Right hindlimb (tissue), 1 donor: ENCODE measurements at places on chromosomes 5 and 9.

DNA sequence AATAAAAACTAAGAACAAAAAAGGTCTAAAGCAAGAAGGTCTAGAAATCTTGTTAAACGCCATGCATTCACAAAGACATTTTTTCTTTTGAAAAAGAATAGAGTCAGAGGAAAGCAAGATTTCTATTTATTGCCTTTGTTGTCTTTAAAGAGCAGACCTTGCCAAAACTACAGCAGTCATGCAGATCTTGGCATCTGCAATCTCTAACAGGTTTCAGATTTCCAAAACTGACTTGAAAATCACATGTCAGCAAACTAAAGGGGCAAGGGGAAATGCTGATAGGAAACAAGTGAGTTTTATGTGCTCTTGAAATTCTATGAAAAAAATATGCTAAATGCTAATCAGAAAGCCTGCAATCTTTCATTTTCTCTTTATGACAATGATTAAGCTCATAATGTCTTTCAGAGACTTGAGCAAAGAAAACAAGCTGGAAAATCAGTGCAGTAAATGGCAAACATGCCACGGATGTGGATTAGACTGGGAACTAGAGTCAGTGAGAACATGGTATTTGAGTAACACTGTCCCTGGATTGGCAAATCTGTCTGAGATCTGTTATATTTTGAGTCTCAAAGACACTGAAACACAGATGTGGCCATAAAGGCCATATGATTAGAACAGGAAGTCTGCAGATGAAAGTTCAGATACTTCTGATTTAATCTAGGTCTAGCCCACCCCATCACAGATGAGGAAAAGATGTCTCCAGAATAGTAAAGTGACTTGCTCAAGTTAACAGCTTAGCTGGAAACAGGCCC, 361.4 kb upstream of the RPS23 start:
- no peak for DNase-seq

DNA sequence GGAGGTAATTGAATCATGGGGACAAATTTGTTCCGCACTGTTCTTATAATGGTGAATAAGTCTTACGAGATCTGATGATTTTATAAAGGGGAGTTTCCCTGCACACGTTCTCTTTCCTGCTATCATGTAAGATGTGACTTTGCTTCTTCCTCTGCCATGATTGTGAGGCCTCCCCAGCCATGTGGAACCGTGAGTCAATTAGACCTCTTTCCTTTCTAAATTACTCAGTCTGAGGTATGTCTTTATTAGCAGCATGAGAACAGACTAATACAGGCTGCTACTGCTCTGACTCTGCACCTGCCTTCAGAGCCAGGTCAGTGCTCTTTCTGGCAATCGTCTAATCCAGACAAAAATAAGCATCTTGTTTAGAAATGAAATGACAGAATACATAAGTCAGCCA, 479.2 kb upstream of the TUSC1 start:
- DNase-seq: no peak

DNA sequence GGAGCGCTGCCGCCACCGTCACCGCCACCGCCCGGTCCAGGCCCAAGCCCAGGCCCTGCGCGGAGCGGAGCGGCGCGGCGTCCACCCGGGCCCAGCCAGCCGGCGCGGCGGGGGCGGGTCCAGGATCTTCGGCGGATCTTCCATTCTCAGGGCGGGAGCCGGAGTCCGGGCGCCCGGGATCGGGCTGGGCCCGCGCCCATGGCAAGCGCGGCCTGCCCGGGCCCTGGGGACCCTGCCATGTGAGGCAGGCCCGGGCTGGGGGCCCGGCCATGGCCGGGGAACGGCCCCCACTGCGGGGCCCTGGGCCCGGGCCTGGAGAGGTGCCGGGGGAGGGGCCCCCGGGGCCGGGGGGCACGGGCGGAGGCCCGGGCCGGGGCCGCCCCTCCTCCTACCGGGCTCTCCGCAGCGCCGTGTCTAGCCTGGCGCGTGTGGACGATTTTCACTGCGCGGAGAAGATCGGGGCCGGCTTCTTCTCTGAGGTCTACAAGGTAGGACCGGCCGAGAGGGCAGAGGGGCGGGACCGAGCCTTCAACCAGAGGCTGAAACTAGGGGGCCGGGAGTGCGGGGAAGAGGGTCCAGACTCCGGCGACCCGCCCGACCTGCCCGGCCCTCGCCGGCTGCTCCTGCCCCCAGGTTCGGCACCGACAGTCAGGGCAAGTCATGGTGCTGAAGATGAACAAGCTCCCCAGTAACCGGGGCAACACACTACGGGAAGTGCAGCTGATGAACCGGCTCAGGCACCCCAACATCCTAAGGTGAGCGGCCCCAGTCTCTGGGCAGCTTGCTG, 482 bp downstream of the TESK1 start:
- peak; percentile 37 for DNase-seq

DNA sequence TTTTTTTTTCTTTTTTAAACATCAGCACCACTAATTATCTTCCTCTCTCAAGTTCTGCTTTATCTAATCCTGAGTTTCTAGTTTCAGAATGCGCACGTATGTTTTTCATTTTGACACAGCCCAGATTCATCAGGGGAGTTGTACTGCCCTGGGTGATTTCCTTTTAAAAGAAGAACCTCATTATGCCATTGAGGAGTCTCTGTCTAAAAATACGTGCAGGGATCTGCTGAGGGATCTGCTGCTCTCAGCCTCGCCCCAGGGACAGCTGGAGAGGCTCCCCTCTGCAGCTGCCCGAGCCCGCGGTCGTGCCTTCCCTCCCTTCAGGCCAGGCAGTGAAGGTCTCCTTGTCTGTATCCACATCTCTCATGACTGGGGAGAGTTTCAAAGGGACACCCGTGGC, 273.1 kb downstream of the ARHGEF28 start:
- DNase-seq: peak; percentile 41

GRCh38 chr5:158701007-158701391, 398.7 kb downstream of the EBF1 start:
- no peak for DNase-seq

DNA sequence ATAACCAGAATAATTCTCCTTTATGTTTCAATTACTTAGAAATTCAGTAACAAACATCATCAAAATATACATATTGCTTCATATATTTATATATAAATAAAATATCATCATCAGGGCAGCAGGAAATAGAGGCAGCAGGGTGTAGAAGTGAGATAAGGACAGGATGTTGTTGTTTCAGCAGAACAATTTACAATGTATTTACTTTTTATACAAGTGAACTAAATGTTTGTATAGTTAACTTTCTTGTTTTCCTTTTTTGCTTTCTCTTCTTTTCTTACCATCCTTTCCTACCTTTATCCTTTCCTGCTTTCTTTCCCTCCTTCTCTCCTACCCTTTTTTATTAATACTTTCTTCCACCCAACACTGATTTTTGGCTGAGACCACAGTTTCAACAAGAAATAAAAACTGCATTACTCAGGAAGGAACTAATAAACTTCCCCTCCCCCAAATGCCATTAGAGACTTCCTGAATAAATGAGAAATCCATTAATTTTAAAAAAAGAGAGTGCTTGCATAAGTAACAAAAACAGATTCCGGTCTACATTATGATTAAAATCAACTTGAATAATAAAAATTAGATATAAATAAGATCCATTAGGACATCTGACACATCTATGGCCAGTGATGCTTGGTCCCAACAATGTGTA, 159.8 kb upstream of the ACOT12 start:
- no peak for DNase-seq

DNA sequence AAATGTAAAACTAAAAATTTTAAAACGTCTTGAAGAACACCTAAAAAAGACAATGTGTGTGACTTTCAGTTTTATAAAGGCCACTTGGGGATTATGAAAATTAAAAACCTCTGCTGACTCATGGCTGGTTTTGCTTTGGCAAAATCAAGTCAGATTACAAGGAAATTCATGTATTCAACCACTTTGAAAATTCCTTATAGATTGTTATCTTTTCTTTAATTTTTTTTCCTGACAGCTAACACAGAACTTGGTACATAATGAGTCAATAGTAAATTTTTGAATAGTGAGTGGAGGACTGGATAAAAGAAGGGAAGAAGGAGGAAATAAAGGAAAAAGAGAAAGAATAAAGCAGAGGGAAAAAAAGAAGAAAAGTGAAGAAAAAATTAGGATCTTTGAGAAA, 1774.7 kb upstream of the ACO1 start:
- DNase-seq: no peak

DNA sequence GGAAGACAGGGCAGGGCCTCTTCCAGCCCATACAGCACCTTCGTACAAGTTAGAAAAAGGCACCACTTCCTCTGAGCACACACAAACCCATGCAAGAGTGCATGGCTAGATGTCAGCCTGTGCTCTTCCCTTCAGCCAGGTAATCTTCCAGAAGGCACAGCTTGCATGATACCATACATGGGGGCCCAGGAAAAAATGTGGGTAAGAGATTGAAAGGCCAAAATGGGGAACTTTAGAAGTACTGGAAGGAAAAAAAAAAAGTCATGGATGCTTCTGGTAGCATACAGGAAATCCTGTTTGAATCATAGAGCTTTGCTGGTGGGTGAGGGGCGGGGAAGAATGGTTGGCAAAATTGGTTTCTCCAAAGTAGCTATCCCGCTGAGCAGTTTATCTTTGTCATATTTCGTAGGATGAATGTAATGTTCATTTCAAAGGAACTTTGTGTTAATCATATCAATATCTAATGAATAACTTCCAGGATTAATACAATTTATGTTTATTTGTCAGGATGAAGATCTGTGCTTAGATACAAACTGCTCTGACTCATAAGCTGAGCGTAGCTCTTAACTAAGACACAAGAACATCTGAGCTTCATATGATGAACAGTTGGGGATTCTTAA, 78.2 kb upstream of the MAP3K1 start:
- DNase-seq: no peak

- no peak for DNase-seq
These were observed 387.4 kb downstream of the MAN2A1 start for GRCh38 chr5:110077147-110077546.

- no peak for DNase-seq
These were observed 13.9 kb downstream of the TNFSF8 start for GRCh38 chr9:114916481-114916880.

DNA sequence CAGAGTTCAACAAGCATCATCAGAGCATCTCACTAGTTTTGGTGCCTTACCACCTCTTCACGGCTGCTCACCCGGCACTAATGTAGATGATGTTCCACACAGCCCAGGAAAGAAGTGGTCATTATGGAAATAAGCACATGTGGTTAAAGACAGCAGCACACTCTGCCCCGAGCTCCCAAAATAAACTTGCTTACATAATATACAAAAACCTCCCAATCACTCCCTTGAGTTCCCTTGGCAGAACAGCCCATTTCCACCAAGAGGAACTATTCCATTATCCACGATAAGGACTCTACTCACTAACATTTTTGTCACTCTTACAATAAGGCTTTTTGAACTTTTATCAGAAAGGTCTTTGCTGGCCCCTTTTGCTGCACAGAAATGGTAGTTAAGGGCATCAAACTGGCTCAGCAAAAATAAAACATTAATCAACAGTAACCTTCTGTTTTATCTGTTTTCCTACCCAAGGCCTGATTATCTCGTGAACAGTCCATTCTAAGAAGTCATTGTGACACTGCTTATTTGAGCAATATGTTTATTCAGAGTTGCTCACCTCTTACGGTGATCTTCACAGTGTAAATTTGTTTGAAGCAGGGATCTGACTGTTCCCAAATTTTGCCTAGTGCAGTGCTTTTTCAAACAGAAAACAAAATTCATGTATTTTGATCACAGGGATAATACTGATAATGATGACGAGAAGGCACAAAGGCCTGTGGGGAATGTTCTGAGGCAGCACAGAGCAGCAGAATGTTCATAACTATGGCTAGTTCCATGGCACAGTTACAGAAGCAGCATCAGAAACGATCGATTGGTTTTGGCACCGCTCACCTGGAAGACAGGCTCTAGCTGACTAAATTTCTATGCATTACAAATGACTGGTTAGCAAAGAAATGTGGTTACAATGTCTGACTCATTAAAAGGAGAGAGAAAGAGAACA, 399.8 kb upstream of the PIK3R1 start:
- no peak for DNase-seq

GRCh38 chr5:52784737-52785136, 3.0 kb upstream of the ITGA1 start:
- DNase-seq: no peak

DNA sequence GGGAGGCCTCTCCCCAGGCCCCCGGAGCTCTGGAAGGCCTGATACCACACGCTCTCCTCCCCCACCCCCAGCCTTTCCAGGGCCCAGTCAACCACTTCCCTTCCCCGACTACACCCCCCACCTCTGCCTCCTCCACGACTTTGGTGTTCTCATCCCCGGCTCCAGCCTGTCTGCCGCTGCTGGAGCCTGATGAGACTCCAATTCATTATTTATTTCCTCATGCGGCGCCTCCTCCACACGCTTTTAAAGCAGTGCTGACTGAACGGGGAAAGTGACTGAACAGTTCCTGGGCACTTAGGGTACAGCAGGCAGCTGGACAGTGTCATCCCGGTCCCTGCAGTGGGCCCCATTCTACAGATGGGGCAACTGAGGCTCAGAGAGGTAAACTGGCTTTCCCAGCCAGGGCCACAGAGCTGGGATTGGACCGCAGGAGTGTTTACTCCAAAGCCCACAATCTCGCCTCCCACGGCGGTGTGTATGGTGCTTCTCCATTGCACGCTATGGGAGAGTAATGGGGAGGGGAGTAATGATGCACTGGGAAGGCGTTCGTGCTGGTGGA, 15.9 kb upstream of the RPL26L1 start:
- DNase-seq: peak; percentile 67

DNA sequence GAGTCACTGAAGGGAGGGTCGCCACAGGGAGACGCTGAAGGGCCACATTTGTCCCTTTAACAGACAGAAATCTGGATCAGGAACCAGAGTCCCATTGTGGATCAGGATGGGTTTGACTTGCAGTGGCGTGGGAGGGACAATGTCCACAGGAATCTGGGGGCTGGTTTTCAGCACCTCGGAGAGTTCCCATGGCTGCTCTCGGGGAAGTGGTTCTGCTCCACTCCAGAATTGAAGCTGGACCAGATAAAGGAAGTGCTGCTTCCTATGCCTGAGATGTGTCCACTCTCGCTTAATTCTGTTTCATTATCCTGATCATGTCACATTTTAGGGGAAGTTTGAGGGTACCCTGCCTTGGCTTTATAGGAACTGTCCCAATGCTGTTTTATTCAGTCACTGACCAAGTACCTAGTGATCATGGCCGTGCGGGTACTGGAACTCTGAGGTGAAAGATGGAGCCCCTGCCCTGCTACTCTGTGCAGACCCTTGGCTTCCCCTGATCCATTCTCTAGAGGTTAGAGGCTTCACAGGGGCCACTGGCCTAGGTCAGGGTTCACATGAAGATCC, 28.7 kb downstream of the ENHO start:
- DNase-seq: peak; percentile 75

GRCh38 chr5:172769342-172769615, 1.7 kb downstream of the DUSP1 start:
- no peak for DNase-seq

GRCh38 chr5:6280425-6281100, 97.8 kb downstream of the MED10 start:
- DNase-seq: no peak
